ENCODE measurements at places on chromosomes 1 and 21.

GRCh38 chr1:45854724-45855123 is 51.3 kb downstream of the MAST2 start:
- DNase-seq = no peak

GRCh38 chr1:217747156-217747769 is 116.1 kb downstream of the SPATA17 start:
- no peak for DNase-seq

DNA sequence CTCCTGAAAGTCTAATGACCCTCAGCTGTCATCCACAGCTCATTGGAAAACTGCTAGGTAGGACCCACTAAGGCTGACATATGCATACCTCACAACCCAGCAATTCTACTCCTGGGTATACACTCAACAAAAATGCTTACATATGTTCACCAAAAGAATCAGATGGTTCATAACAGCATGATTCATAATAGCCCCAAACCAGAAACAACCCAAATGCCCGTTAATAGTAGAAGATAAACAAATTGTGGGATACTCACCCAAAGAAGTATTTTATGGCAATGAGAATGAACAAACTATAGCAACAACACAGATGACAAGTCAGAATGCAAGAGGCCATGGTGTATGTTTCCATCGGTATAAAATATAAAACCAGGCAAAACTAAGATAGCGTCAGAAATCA is 124.6 kb downstream of the HLCS start:
- no peak for DNase-seq

DNA sequence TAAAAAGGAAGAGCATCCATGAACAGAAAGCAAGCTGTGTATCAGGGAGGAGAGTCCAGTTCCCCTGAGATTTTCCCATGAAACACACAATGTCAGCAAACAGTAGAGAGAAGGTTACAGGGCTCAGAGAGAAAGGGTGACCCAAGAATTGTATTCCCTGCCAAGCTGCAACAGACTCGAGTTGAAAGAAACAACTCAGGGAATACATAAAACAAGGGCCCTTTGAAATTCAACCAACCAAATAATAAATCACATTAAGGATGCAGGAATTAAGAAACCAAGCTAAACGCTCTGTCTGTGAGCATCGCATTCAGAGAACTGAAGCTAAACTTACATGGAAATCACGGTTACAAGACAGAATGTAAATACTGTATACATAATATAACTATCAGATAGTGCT is 20.2 kb downstream of the S100A16 start:
- no peak for DNase-seq

DNA sequence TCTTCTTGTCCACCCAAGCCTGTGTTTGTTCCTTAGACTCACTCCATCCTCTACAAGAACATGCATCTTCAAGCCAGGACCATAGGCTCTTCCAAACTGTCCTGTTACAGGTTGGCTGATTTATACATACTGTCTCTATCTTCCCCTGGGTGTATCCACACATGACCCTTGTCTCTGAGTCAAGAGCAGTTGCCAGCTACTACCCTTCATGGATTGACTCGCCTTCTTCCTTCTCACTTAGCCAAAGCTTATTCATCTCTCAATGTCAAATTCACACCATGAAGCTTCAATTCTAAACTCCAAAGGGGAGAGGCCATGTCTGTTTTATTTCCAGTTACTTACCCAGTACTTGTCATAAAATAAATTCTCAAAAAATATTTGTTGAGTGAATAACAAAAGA is 64.1 kb upstream of the CACHD1 start:
- no peak for DNase-seq

DNA sequence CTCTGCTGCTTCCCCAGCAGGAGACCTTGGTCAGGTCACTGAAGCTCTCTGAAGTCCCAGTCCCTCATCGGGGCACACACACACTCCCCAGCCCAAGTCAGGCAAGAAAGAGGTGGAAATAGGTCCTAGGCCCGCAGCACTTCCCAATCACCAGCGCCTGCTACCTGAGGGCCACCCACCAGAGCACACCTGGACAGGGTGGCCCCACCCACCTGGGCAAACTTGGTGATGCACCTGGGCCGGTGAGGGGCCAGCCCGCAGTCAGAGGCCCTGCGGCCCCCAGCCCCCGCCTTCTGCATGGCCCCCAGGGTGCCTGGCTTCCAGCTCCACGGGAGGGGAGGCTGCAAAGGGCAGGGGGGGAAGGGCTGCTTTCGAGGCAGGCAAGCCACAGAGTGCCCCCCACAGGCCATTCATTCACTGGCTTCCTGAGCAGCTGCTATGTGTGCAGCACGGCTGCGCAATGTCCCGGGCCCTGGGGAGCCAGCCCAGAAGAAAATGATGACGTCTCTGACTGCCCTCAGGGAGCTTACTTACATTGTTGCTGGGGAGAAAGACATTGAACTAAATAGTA is 4.7 kb downstream of the SH2D5 start:
- DNase-seq = no peak

DNA sequence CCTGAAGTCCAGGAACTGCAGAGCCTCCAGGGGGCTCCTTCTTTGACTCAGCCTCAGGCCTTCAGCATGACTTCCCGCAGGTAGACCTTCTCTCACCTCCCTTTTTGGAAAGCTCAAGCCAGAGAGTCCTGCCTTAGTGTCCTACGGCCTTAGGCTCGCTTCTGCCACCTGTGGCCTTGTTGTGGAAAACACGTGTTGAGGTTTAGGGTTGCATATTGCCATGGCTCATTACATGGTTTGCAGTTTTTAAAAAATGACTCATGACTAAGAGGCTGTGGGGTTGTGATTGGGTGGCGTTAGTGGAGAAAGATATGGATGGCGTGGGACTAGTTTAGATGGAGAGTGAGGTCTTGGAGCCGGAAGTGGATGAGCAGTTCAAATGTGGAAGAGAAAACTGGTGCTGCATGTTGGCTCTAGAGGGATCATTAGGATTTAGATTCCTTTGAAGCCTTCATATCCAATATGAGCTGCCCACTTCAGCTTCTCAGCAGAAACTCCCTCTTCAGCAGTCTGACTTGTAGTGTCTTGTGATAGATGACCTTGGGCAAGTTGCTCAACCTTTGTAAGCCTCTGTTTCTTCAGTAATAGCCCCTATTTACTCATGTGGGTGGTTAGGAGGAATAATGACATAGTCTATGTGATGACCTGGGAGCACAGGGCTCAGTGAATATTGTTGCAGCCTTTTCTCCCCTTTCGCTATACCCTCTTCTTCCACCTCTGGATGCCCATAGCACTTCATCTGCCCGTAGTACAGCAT is 6.5 kb upstream of the FGGY start:
- DNase-seq = no peak

- DNase-seq = no peak
Observed at GRCh38 chr1:85465786-85466134, 801 bp upstream of the DDAH1 start.

- no peak for DNase-seq
Observed at GRCh38 chr21:33976082-33977016, 60.7 kb upstream of the ATP5PO start.

DNA sequence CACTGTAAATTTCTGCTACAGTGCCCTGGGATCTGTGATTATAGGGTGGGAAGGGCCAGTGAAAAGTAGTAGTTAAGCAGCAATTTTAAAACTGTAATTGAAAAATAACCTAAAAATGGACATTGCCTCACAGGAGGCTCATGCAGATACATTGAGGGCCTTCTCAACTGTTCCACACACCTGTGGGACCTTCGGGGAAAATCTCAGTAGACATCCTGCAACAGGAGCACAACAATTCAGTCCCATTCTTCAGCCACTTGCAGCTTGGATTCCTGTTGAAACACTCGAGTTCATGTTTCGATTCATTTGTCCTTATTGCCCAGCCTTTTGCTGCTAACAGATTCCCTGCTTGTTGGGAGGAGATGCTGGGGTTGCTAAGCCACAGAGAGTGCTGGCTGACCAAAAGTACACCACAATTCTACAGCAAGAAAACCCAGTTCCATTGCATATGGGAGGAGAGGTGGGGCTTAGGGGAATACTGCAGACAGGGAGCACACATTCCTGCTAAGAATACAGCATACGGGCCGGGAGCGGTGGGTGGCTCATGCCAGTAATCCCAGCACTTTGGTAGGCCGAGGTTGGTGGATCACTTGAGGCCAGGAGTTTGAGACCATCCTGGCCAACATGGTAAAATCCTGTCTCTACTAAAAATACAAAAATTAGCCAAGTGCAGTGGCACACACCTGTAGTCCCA is 4.5 kb downstream of the TMCC2 start:
- no peak for DNase-seq

All from nephron progenitor cell (in vitro differentiated cells).